Stimulated activated CD4-positive, alpha-beta T cell treated with anti-CD3 and anti-CD28 coated beads, Interleukin-15, amount 100 ng/mL, for 1 hour (primary cell): ENCODE measurements at places on chromosomes 1 and 21.
A peak's percentile ranks its signal among the peaks of the same experiment; 100 is the strongest.

DNA sequence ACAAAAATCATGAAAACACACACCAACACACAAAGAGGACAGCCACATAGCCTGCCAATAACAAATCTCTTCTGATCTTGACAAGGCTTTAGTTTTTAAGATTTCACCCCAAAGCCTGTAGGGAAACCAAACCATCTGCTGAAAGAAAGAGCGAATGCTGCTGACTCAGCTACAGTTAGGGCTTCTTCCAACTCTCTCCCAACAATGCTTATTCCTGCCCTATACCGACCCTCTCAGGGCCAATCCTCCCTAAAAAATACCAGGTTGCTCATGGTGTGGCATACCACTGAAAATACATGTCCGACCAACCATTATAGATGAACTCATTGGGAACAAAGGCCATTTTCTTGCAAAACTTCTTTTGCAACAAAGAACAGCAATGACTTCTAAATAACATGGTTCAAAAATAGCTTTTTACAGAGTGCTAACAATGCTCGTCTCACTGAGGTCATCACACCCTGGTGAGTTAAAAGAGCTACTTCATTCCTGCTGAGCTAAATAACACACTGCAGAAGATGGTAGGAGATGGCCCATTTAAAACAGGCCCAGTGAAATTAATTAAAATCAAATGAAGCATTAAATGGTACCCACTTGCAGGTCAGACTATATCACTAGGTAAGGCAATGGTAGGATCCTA lies 86.1 kb downstream of the KIAA0319L start:
- no peak for DNase-seq

GRCh38 chr21:42468491-42469131 lies 27.4 kb downstream of the RSPH1 start:
- DNase-seq = no peak

DNA sequence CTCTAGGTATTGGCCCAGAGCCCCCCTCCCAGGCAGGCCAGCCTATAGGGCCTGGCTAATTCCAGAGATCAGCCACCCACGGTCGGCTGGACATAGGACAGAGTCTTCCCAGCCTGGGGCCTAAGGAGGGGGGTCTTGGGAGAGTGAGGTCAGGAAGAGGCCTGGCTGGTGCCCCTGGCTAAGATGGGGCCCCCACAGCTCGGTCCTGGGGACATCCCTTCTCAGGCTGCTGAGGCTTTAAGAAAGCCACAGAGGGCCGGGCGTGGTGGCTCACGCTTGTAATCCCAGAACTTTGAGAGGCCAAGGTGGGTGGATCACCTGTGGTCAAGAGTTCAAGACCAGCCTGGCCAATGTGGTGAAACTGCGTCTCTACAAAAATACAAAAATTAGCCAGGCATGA lies 2.5 kb downstream of the C1orf167 start:
- DNase-seq = no peak

DNA sequence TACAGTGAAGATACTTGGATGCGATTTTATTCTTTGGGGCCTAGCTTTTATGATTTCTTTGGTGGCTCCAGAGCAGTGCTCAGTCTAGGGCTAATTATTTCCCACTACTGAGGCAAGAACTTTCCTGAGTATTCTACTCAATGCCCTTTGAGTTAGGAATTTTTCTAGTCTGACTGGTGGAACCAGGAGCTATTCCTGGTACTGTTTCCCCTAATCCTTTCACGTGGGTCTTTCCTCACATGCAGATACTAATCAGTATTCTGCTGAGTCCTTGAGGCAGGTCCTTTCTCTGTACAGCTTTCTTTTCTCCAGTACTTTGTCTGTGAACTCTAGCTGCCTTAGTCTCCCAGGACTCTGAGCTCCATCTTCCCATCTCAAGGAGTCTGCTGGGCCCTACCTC lies 76.7 kb downstream of the TRIM11 start:
- DNase-seq = no peak

- peak; percentile 74 for DNase-seq
Observed at GRCh38 chr21:14215971-14216641, at the start of gene RBM11. Gene RBM11, plus strand, starts transcription at chr21:14216157. Its CDS starts 30 bp downstream, at chr21:14216187.

GRCh38 chr1:203091761-203092330 lies 6.0 kb upstream of the MYOG start:
- DNase-seq = no peak

- no peak for DNase-seq
Observed at GRCh38 chr1:198498881-198499280, 41.6 kb downstream of the ATP6V1G3 start.

GRCh38 chr1:99062192-99062591 lies 57.5 kb upstream of the PLPPR5 start:
- no peak for DNase-seq

GRCh38 chr1:40273547-40274166 lies 15.6 kb downstream of the ZMPSTE24 start:
- DNase-seq = no peak

GRCh38 chr1:243397613-243398321 lies 141.9 kb downstream of the SDCCAG8 start:
- no peak for DNase-seq

DNA sequence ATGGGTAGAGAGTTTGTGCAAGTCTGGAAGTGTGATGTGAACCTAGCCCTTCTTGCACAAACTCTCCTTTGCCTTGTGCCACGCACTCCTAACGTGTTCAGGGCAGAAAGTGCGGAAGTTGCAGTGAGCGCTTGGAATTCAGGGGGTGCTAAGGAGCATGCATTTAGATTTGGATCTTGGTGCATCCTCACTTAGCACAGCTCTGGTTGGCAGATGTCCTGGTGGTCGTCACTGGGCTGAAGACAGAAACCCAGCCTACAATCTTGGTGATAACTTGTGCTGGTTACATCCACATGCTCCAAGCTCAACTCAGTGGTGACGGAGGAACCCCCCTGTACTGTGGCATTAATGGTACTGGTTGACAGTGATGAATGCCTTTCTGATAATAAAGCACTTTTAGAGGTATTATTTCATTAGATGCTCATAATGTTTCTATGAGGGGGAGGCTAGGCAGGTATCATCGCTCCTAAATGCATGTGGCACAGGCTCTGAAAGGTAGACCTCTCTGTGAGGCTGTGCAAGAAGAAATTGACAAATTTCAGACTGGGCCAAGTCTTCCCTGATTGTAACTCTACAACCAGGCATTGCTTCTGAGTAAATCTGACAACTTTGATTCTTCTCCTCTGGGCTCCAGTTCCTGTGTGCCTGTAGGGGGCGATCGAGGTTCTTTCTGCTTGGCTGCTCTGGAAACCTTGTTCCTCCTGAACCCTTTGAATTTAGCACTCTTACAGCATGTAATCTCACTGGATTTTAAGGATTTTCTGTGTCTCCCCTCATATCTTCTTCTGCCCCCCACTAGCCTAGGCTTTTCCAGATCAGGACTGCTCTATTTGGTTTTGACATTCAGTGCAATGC lies 40.6 kb downstream of the MAPKAPK2 start:
- peak; percentile 25 for DNase-seq

- DNase-seq = no peak
Observed at GRCh38 chr1:48955774-48956173, 179.1 kb upstream of the BEND5 start.

- DNase-seq = no peak
Observed at GRCh38 chr1:87325982-87326738, 2.5 kb upstream of the LMO4 start.

DNA sequence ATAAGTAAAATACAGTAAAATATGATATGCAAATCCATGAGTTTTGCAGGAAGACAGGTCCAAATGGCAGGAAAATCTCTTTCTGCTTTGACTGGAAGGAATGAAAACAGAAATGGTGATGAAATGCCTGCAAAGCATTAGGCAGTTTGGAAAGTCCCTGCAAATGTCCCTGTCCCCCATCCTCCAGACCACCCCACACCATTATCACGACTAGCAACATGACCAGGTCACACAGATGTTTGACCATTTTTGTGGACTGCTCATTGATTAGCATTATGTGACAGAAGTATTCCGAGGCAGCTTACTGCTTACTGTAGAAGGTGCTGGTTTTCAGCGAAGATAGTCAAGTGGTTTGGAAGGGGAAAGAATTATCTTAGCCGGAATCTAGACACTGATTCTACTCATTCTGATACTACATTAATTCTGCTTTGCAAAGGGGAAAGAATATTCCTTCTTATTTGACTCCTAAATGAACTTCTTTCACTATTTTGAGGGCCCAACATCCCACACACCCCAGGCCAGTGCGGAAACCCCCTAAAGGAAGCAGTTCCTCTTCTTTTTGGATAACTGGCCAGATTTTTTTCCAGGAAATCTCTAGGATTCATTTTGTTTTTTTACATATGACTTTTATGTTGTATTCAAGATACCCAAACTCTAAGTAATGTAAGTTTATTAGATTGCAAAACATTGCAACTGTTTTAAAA lies 9.5 kb upstream of the CR2 start:
- DNase-seq = no peak

GRCh38 chr1:59971464-59971911 lies 44.9 kb upstream of the CYP2J2 start:
- DNase-seq = peak; percentile 20

- no peak for DNase-seq
Observed at GRCh38 chr1:63122079-63122478, 200.3 kb upstream of the FOXD3 start.

DNA sequence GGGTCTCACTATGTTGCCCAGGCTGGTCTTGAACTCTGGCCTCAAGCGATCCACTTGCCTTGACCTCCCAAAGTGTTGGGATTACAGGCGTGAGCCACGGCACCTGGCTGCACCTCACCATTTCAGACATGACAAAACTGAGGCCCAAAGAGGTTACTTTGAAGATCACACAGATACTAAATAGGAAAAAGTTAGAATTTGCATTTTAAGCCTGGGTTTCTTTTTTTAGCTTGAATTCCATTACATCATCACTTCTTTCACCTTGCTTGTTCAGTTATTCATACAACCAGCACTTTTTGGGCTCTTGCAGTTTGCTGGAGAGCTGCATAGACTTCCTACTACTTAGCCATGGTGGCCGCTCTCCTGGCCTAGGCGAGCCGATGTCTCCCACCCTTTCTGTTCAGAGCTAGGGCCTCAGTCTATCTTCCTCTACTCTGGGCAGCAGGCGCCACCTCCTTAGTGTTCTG lies 16.3 kb upstream of the CD2 start:
- DNase-seq = no peak

DNA sequence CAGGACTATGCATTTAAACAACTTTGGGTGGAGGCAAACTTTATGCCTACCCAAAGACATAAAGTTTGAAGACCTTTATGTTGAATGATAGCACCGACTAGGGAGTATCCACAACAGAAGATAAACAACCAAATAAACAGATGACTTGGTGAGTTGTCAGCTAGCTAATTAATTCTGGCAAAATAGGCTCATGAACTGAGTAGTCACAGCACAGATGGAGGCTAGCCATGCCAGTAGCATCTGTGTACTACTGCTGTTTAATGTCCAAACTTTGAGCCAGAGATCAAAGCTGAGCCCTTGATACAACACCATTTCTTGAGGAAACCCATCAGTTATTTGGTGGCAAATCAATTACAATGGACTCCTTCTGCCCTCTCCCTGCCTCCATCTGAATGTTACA lies 40.3 kb upstream of the CCDC190 start:
- DNase-seq = no peak

DNA sequence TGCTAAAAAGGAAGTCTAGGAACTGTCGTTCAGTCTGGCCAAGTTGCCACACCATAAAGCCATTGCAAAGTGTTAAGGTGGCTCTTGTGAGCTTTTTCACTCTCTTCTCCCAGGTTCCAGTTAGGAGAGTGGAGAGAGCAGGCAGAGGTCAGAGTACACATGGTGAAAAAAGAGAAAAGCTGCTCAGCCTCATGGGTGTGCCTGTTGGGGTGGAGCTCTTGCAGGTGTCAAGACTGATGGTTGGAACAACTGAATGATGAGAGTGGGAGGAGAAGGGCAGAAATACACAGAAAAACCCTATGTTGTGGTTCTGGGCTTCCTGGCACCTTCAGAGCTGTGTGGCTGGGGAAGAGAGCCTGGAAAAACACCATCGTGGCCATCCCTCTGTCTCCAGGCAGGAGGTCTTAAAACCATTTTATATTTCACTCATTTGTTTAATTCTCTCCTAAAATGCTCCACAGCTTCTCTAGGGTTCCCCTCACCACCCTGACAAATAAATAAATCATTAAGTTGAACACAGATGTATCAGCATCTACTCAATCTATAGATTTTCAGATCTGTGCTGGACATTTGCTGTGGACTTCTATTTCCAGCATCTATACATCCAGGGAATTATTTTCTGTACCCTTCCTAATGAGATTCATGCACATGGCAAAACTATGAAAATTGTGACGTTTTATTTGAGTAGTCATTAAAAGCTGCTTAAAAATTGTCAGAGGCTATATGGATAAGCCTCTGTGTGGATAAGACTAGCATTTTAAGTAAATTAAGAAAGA lies 17.5 kb downstream of the UBASH3A start:
- no peak for DNase-seq
